Activated naive CD8-positive, alpha-beta T cell treated with anti-CD3 and anti-CD28 coated beads, Interleukin-2, amount 10 ng/mL, durations not matched to agents 7 days and 5 days (primary cell): ENCODE measurements at places on chromosomes 12 and 14.

GRCh38 chr14:88975043-88975830 is 150.8 kb downstream of the TTC8 start:
- DNase-seq, result no peak

GRCh38 chr14:101855958-101856357 is 94.4 kb downstream of the PPP2R5C start:
- no peak for DNase-seq

DNA sequence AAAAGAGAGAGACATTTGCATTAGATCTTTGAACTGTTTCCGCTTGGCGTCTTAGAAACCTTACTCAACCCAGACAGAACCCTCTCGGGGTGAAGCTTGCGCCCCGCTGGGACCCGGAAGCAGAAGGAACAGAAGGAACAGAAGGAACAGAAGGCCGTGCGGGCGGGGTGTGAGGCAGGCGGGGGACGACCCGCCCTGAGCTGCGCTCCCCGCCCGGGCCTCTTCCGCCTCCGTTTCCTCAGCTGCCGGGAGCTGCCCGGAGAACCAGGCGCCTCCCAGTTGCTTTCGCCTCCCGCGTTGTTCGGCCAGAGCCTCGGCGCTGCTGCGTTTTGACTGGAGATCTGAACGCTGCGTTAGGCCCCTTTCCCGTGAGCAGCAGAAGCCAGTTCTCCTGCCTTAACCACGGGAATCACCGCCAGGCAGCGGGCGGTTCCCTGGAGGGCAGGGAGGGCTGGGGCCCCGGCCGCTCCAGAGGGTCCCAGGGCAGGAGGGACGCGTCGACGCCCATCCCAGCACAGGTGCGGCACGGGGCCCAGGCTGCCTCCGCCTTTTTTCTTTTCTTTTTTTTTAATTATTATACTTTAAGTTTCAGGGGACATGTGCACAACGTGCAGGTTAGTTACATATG is 19.3 kb upstream of the MMP17 start:
- DNase-seq, result peak; percentile 62

DNA sequence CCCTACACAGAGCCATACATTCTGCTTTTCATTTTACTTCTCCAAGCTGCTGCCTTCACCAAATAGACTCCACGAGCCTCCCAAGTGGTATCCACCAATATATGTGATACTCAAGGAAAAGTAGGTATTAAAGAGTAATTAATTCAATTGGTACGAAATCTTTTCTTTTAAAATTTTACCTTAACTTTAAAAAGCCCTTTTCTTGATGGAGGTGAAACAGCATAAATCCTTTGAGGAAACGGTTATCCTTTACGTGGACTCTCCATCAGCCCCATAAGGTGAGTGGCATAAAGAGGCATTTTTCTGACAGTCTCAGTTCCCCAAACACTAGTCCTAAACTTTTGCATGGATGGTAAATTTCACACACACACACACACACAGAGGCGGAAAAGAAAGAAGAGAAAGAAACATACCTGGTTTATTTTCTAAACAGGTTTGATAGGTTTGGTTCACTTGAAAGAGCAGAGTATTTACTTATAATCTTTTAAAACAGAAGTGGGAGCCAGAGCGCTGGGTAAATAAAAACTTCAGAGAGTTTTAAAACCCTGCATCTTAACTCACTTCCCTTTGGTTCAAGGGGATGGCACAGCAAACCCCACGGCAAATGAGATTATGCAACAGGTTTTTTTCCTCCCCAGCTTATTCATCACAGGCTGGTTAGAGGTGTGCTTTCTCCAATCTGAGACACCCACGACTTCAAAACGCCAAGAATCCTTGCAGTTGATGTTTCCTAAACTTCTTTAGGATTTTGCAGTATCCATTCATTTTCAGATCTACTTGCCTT is 1.9 kb downstream of the DUSP16 start:
- no peak for DNase-seq

- DNase-seq, result no peak
Observed at GRCh38 chr12:71694099-71694820, 8.4 kb downstream of the TMEM19 start.

DNA sequence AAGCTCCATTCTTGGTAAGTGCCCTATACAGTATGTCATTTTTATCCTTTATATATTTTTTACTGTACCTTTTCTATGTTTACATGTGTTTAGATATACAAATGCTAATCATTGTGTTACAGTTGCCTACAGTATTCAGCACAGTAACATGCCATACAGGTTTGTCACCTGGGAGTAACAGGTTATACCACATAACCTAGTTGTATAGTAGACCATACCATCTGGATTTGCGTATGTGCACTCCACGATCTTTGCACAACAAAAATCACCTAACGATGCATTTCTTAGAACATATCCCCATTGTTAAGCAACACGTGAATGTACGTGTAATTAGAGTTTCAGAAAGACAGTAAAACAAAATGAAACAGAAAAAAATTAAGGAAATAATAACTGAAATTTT is 11.9 kb upstream of the ANO2 start:
- DNase-seq, result no peak

GRCh38 chr14:80269353-80269925 is 58.1 kb upstream of the DIO2 start:
- no peak for DNase-seq

DNA sequence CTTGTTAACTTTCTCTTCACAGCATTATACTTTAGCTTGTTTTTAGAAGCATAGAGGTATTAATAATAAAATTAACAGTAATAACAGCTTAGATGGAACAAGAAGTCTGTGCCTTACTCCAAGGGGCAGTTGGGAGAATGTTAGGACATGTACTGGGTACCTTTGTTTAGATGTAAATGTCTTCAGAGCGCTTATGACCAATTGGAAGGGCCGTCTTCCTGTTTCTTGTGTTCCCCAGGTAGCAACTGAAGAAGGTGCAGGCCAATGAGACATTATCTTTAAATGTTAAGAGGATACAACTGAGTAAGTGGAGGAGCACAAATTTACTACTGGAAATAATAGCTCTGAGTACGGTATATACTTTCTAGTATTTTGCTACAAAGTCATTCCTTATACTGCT is 180.9 kb upstream of the SYT1 start:
- DNase-seq, result no peak

DNA sequence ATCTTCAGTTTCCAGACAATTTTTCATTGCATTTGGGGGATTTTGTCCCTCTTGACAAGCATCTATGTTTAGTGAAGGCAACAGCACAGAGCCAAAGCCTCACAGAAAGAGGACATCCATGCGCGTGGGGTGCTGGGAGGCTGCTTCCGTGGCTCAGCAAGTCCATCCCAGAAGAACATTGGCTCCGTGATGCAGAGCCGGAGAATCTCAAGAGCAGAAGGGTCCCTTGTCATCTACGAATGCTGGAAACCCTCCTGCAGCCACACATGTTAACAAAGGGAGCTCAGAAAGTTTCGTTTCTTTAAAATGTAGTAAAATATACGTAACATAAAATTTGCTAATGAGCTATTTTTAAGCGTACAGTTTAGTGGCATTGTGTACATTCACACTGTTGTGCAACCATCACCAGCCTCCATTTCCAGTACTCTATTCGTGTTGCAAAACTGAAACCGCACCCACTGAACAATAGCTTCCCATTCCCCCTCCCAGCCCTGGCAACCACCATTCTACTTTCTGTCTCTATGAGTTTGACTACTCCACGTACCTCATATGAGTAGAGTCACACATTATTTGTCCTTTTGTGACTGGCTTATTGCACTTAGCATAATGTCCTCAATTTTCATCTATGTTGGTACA is 185.9 kb downstream of the TTC7B start:
- DNase-seq, result no peak

GRCh38 chr12:127480775-127481314 is 786.1 kb upstream of the TMEM132C start:
- DNase-seq, result no peak

DNA sequence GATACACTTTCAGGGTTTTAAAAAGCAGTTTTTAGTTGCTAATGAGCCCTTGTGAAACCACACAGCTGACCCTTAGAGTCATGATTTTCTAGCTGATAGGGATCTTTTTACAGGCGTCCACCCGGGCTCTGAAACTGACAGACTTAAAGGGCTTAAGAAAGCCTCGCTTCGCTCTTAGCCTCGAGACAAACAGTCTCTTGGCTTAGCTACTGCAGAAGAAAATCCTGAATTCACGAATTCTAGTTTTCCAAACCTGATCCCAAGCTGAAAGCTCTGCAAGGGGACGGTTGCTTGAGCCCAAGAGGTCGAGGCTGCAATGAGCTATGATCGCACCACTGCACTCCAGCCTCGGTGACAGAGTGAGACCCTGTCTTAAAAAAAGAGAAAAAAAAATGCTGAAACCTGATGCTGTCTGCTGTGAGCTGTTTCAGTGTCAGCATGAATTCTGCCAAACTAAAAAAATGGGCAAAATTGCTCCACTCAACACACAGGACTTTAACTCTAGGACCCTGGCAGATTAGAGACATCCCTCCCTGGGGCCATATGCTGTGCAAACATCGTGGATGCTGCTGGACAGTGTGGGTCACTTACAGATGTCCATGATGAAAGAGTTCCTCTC is 3.1 kb upstream of the HPD start:
- DNase-seq, result no peak

- DNase-seq, result no peak
Observed at GRCh38 chr12:25328072-25328712, 77.5 kb upstream of the KRAS start.

GRCh38 chr12:117049295-117049694 is 49.9 kb downstream of the TESC start:
- no peak for DNase-seq

DNA sequence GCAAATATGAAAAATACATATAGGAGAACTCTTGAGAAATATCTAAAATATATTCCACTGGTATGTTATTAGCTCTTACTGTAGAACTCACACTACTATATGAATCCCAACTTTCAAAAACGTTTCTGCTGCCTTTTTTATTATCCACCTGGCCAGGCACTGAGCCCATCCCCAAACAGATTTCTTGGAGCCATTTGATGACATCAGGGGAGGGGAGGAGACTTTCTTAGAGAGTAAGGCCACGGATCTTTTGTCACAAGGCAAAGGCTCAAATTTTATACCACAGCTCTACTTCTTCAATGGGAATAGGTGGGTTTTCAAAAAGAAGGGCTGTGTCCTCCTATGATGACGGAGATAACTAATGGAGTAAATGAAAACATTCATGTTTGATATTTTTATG is 83.0 kb downstream of the SLC25A21 start:
- DNase-seq, result no peak

DNA sequence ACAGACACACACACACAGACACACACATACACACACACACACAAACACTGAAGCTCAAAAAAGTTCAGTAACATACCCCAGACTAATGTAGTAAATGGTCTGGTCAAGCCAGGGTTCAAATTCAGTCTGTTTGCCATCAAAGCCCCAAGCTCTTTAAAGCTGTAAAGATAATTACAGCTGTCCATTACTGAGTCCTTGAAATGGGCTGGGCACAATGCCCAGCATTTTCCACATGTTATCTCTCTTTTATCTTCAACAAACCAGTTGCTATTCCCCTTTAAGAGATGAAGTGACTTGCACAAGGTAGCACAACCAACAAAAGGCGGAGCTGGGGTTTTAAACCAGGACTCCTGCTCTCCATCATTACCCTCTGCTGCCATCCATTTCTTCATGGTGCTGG is 7.6 kb upstream of the UNC119B start:
- DNase-seq, result no peak

- DNase-seq, result no peak
Observed at GRCh38 chr12:92552412-92553108, 150.2 kb upstream of the PLEKHG7 start.
